H1 (cell line): ENCODE measurements at places on chromosomes 7 and 10.

- DNase-seq: no peak
Measured at GRCh38 chr7:142878315-142878714, 7.2 kb downstream of the TRPV6 start.

- no peak for DNase-seq
Measured at GRCh38 chr7:123741940-123742339, 6.9 kb downstream of the WASL start.

- no peak for DNase-seq
Measured at GRCh38 chr7:38274486-38274885, 1.1 kb upstream of the TARP start.

- DNase-seq: no peak
Measured at GRCh38 chr7:157475601-157476000, 138.8 kb downstream of the DNAJB6 start.

GRCh38 chr7:24591152-24591551 lies 17.9 kb downstream of the PALS2 start:
- no peak for DNase-seq

DNA sequence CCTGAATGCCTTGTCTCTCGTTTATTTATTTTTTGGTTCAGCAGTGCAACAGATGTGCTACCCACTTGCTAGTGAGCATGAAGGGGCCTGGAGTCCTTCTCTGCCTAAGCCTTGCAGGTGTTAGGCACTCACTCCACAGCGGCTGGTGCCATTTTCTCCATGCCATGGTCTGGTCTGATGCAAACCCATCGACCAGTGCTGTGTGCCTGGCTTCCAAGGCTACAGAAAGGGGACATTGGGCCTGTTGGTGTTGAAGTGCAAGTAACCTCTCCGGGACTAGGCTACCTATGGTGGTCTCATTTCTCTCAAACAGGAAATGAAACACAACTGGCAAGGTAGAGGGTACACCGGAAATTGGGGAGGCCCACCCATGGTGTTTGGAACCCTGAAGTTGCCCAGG lies 198.1 kb downstream of the ADARB2 start:
- no peak for DNase-seq

GRCh38 chr10:43855667-43856210 lies 207.1 kb upstream of the ZNF32 start:
- no peak for DNase-seq

DNA sequence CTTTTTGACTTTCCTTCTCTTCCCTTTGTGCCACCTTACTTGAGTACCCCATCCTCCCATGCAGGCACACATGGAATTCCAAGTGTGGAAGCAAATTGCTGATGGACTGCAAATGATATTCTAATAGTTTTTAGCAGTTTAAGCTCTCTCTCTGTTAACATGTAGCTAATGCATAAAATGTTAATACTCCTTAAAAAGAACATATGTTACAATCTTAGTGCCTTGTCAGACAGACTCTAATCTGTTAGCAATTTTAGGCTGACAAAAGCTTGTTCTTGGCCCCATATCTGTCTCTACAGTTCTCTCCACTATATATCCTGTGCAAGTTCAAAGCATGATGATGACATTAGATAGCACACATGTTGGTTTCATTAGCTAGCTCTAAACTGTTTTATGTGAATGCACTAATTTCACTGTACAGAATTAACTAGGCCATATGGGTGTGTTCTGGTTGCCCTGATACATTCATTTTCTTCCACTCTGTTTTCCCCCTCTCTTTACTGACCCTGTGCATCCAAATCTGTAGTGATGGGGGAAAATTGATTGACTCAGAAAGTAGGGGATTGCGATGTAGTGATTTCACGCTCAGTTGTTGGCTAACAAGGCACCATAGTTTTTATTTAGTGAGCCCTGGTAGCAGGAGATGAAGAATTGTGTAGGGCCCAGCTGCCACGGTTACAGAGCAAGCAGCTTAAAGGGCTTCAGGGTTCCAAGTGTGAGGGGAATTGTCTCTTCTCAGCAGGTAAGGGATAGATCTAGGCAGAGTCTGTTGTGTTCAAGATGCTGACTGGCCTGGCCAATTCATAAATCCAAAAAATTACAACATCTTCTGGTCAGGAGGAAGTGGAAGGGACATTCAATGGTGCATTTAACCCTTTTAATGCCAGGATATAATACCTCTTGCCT lies 114.6 kb upstream of the FZD1 start:
- no peak for DNase-seq

- DNase-seq: no peak
Measured at GRCh38 chr10:103111031-103111917, 81.8 kb downstream of the NT5C2 start.

DNA sequence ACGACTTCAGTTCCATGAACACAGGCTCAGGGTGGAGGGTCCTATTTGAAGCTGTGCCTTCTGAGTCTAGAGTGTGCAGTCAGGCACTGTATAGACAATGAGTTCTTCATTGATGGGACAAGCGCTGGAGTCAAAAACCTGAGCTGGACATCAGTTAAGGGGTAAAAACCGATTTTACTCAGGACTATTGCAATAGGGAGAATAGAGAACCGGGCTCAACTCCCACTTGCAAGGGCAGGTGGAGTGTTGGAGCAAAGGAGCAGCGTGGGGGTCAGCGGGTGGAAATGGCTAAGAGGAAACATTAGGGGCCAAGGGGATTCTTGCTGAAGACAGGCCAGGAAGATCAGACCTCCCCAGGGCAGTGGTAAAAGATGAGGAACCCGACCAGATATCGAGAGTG lies 28.5 kb downstream of the PRLHR start:
- no peak for DNase-seq

GRCh38 chr10:33807531-33808359 lies 473.3 kb upstream of the NRP1 start:
- no peak for DNase-seq

DNA sequence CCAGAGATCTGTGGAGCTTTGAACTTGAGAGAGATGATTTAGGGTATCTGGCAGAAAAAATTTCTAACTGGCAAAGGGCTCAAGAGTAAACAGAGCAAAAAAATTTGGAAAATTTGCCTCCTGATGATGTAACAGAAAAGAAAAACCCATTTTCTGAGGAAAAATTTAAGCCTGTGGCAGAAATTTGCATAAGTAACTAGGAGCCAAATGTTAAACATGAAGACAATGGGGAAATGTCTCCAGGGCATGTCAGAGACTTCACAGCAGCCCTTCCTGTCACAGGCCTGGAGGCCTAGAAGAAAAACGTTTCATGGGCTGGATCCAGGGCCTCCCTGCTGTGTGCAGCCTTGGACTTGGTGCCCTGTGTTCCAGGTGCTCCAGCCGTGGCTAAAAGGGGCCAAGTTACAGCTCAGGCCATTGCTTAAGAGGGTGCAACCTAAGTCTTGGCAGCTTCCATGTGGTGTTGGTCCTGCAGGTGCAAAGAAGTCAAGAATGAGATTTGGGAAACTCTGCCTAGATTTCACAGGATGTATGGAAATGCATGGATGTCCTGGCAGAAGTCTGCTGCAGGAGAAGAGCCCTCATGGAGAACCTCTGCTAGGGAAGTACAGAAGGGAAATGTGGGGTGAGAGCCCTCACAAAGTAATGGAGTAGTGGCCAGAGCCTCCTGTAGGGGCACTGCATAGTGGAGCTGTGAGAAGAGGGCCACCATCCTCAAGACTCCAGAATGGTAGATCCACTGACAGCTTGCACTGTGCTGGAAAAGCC lies 8.1 kb downstream of the SEMA3D start:
- DNase-seq: no peak

DNA sequence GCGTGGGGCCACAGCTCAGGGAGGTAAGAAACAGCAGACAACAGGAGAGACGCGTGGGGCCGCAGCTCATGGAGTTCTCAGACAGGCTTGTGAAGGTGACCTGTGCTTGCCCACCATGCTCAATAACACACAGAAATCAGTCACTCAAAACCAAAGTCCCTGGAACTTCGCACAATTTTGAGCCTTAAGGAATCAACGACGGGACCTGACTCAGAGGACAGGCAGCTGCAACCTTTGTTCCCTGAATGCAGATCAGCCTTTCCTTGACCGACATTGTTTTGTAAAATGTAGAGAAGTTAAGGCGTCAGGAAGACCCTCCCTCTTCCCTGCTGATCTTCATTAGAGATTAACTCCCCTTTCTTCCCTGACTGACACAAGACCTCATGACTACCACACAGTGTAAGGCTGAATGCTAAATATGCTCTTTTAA lies 8.5 kb upstream of the KNDC1 start:
- DNase-seq: peak; percentile 48

DNA sequence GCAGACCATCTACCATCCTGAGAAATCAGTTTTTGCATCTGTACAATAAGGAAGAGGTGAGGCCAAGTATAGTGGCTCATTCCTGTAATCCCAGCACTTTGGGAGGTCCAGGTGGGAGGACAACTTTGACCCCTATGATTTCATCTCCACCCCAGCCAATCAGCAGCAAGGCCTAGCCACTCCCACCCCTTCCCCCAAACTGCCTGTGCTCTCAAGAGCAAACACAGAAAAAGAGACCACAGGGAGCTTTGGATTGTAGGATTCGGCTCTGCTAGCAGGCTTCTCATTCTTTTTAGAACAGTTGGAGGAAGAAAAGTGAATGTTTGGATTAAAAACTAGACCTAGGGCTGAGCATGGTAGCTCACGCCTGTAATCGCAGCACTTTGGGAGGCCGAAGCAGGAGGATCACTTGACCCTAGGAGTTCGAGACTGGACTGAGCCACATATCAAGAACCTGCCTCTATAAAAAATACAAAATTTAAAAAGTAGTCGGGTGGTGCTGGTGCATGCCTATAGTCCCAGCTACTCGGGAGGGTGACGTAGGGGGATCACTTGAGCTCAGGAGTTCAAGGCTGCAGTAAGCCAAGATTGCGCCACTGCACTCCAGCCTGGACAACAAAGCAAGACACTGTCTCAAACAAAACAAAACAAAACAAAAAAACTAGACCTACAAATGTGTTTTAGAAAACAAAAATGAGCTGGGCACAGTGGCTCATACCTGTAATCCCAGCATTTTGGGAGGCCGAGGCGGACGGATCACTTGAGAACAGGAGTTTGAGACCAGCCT lies 25.1 kb upstream of the PROSER2 start:
- DNase-seq: no peak

DNA sequence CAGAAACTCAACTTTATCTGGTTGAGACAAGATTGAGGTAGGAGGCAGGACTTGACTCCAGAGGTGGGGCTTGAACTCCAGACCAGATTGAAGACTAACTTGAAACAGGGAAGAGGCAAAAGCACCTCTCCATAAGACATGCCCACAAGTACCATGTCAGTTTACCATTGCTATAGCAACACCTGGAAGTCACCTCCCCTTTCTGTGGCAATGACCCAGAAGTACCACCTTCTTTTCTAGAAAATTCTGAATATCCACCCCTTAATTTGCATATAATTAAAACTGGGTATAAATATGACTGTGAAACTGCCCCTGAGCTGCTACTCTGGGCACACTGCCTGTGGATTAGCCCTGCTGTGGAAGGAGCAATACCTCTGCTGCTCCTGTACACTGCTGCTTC lies 4.9 kb upstream of the TOMM7 start:
- DNase-seq: no peak

DNA sequence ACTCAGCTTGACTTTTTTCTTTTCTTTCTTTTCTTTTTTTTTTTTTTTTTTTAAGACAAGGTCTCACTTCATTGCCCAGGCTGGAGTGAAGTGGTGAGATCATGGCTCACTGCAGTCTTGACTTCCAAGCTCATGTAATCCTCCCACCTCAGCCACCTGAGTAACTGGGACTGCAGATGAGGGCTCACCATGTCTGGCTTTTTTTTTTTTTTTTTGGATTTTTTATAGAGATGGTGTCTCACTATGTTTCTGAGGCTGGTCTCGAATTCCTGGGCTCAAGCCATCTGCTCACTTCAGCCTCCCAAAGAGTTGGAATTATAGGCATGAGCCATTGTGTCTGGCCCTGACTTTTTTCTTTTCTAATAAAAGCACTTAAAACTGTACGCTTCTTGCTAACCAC lies 358.2 kb upstream of the IGFBP3 start:
- no peak for DNase-seq

GRCh38 chr10:91629715-91630549 lies 2.9 kb downstream of the PPP1R3C start:
- no peak for DNase-seq

GRCh38 chr7:78020874-78021249 lies 222.3 kb downstream of the PHTF2 start:
- DNase-seq: no peak

DNA sequence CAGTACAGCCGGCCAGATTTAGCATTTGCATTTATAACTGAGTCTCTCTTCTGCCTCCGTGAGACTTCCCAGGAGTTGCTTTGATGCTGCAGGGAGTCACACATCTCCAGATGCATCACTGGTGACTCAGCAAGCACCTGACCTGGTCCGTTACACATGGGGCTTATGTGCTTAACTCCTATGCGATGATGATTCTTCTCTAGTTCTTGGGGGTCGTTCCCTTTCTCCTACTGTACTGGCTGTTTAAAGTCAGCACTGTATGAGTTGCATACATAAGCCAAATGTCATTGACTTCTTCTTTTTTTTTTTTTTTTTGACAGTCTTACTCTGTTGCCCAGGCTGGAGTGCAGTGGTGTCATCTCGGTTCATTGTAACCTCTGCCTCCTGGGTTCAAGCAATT lies 13.0 kb upstream of the AKR1E2 start:
- no peak for DNase-seq

DNA sequence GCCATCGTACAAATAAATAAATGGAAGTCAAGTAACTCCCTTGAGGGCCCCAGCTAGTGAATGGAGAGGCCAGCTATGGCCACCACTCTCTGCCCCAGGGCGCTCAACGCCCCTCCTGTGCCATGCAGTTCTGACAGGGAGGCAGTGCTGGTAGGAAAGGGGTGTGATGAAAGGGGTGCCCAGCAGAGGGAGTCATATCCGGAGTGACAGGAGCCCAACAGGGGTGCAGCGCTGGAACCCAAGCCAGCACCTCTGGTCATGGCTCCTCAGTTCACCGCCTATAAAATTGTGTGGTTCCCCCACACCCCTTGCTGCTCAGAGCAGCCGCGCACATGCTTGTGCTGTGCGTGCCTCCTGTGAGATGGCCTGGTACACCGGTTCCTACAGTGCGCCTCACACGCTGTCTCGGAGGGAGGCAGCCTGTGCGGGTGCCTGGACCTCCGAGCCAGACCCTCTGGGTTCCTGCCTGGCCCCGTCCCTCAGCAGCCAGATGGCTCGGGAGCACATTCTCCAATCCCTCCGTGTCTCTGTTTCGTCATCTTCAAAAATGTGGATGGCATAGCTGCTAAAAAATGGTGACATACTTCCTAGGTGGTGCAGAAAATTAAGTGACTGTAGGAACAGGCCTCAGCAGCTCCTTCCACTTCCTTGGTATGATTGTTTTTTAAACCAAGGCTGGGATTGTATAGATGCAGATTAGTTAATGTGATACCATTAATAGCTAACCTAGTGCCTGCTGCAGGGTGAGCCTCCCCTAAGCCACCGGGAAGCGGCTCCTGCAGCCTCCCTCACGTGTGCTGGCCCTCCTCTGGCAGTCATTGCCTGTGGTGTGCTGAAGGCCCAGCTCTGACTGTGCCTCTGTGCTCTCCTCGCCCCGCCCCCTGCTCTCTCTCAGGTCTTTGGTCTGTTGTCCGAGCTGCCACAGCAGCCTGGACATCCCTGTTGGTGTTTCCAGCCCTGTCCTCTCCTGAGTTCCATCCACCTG lies 125.8 kb downstream of the EGFR start:
- DNase-seq: no peak

GRCh38 chr7:122515404-122515803 lies 183.5 kb downstream of the RNF133 start:
- no peak for DNase-seq
